ENCODE measurements at places on chromosomes 7 and 10.
A peak's percentile ranks its signal among the peaks of the same experiment; 100 is the strongest.

- no peak for DNase-seq
Measured at GRCh38 chr7:122515404-122515803, 183.5 kb downstream of the RNF133 start.

DNA sequence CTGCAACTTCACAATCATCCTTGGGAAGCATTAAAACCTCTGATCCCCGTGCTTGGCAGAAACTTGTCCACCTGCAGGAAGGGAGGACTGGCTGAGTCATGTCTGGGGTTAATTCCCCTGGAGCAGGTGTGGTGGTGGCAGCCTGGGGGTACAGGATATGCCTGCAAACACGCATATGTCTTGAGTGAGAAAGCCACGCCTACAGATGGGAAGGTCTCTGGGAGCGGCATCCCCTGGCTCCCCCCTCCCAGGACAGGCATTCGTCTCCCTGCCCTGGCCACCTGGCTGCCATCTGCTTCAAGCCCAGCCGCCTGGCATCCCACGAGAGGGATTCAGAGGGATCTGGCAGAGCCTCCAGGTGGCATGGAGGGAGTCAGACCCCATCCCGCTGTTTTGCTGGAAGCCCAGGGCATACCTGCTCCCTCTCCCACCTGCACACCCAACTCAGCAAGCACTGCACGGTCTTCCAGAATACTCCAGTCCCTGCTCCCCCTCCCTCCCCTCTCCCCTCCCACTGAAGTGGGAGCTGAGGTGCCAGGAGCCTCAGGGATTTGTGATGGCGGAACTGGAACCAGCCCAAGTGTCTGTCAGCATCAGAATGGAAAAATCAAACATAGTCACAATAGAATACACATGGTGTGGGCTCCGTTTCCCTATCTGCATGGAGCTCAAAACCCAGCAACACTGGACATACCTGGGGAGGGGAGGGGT, 61.0 kb downstream of the CAMK2B start:
- no peak for DNase-seq

- no peak for DNase-seq
Measured at GRCh38 chr7:111362506-111363054, 199.7 kb downstream of the IMMP2L start.

GRCh38 chr10:95121904-95122303, 52.6 kb upstream of the CYP2C8 start:
- peak; percentile 31 for DNase-seq

DNA sequence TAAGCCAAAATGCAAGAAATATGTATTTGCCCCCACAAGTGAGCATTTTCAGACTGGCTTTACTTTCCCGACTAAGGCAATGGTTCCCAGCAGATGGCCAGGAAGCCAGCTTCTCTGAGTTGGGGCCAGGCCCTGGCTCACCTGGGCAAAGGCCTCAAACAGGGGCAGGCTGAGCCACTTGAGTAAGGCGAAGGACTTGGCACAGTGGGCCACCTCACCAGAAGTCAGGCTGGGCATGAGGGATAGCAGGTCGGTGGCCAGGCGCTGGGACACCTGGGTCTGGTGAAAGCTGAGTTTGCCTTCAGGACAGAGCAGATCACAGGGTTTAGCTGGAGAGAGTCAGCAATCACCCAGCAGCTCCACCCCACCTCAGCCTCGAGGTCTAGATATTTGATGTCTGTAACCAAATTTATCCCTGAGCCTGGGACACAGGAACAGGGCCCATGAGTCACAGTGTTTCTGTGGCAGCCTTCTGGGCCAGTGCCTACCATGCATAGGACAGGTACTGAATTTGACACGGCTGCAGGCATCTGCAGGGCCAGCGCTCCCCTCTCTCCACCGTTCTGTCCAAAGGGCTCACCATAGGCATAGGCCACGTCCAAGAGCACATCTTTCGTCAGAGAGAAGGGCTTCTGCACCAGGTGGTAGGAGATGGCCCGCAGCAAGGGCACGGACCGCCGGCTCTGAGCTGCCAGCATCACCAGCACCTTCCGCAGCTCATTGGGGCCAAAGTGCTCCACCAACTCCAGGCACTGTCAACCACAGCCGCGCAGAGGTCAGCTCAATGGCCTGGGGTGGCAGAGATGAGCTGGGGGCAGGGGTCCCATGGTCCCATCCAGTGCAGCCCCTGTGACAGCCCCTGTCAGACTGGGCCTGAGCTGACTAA, 7.3 kb downstream of the TBRG4 start:
- DNase-seq = no peak

- no peak for DNase-seq
Measured at GRCh38 chr10:78267598-78267997, 233.9 kb downstream of the RPS24 start.

DNA sequence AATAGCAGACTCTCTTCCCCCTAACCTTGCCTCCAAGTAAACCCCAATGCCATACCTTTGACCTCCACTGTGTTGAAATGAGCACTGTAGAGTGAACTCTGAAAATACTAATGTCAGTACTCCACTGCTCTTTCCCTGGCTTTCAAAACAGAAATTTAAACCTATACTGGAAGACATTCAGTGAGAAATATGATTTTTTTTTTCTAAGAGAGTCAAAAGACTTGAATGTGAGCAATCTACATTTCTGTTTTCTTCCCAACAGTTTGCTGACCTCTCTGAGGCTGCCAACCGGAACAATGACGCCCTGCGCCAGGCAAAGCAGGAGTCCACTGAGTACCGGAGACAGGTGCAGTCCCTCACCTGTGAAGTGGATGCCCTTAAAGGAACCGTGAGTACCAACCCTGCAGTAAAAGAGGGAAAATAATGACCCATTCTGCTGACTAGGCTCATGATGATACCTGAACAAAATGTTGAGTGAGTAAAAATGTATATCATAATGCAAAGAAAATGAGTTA, 6.4 kb downstream of the VIM start:
- no peak for DNase-seq

DNA sequence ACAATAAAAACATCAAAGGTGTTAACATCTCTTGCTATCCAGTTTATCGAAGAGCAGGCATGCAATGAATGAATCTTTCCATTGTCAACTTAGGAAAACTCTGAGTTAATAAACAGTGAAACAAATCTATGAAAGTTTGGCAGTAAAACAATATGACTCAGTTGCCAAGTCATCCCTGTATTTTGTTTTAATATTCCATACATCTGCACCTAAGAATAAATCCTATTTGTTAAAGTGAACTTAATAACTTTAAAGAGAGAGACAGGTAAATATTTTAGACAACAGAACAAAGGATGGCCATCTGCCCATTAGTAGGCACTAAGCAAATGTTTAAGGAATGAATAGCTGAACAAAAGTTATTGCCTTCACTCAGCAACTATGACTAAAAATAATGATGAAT, 700.5 kb upstream of the CELF2 start:
- DNase-seq = no peak

GRCh38 chr10:26389533-26389932, 48.6 kb upstream of the APBB1IP start:
- no peak for DNase-seq

GRCh38 chr10:86301971-86302370, 64.6 kb downstream of the GRID1 start:
- no peak for DNase-seq

DNA sequence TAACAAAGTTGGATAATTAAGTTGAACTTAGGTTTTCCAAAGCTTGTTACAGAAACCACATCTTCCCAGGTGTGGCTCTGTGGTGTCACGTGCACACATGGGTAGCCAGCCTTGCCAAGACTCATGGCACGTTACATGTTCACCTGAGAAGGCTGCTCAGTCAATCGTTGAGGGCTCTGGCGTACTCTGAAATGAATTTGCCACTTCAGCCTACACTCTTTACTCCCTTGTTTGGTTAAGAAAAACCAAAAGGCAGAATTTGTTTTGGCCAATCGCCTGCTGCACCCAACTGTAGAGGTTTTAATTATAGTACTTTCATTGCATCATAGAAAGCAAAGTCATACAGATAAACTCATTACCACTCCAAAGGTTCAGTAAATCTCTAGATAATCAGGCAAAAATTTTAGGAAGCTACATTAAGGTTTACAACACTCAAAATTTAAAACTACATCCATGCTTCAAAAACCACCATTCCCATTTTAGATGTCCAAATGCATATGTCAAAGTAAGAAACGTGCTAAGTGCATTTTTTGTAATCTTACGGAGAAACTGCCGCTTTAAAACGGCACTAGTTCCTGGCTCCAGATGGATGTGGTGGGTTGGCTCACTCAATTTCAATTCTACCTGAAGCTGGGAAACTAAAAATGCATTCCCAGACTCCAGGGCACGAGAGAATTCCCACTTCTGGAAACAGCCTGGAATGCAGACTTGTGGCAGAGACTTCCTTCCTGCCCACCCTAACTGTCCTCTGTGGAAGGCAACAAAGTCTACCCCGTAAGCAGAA, 88.4 kb downstream of the DIP2C start:
- DNase-seq = no peak

DNA sequence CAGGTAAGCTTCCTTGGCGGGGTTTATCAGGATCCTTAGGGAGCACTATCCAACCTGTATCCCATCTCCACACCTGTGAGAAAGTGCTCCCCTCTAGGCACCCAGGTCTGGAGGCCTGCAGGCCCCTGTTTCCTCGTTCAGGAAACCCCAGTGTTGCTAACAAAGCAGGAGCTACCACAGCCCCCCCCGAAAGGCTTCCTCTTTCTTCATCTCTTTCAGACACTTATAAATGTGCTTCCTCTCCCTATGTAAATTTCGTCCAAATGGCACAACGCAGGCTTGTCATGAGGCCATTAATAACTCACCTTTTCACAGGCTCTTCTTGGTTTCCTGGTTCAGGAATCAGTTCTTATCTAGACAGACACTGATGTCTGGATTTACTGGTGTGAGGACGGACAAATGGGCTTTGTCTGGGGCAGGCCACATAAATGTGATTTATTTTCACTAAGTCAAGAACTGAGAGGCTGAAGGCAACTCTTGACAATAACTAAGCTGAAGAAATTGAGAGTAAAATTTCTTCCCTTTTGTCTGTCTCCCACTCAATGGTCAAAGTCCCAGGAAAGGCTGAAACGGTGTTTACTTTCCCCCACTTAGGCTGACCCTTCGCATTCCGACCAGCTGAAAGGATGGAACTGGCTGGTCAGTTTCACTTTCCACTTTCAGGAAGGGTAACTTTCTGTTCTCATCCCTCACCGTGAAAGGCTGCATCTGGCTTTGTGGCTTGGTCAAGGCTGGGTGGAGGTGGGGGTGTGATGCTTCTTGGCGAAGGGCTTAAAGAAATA, 46.8 kb downstream of the PIK3AP1 start:
- peak; percentile 49 for DNase-seq

DNA sequence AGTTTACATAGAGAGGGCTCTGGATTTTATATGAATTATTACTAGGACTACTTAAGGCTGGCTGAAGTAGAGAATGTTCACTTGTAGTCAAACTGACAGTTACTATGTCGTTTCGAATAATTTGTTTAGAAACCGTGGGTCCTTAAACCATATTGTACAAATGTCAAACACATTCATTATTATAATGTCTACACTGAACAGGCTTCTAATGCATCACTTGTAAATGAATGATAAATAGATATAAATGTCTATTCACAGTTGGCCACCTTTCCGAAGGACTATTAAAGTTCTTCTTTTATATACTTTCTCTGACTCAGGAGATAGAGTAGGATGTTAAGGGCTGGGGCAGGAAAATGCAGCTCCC, 95.3 kb downstream of the SEMA3D start:
- DNase-seq = no peak

GRCh38 chr10:60944058-60944909, at the start of gene RHOBTB1:
Gene RHOBTB1 (minus strand): TSS chr10:60944185. CDS start chr10:60911542, 32,643 bp downstream.
- peak; percentile 72 for DNase-seq

DNA sequence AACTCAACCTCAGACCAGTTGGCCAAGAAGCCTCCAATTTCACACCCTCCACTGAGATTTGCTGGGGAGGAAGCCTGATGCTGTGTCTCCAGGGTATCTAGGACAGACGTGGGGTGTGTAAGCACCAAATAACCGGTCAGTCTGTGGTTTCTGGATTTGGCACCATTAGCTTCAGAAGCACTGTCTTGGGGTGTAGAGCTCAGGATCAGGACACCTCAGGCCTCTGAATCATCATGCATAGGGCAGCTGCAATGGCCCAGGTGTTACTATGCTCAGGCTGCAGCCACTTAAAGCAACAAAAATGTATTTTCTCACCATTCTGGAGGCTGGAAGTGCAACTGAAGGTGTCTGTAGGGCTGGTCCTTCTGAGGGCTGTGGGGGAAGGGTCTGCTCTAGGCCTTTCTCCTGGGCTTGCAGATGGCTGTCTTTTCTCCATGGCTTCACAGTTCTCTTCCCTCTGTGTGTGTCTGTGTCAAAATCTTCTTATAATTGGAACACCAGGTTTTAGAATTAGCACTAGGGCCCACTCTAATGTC, 73.4 kb upstream of the SEPHS1 start:
- DNase-seq = no peak
